ENCODE measurements at places on chromosomes 1 and 21.

- DNase-seq, result no peak
These were observed 188.2 kb downstream of the GRIK1 start for GRCh38 chr21:29751473-29752185.

- no peak for DNase-seq
These were observed 70.2 kb downstream of the DNM3 start for GRCh38 chr1:171911506-171911905.

- DNase-seq, result no peak
These were observed 486.3 kb downstream of the TTLL7 start for GRCh38 chr1:83512373-83513193.

DNA sequence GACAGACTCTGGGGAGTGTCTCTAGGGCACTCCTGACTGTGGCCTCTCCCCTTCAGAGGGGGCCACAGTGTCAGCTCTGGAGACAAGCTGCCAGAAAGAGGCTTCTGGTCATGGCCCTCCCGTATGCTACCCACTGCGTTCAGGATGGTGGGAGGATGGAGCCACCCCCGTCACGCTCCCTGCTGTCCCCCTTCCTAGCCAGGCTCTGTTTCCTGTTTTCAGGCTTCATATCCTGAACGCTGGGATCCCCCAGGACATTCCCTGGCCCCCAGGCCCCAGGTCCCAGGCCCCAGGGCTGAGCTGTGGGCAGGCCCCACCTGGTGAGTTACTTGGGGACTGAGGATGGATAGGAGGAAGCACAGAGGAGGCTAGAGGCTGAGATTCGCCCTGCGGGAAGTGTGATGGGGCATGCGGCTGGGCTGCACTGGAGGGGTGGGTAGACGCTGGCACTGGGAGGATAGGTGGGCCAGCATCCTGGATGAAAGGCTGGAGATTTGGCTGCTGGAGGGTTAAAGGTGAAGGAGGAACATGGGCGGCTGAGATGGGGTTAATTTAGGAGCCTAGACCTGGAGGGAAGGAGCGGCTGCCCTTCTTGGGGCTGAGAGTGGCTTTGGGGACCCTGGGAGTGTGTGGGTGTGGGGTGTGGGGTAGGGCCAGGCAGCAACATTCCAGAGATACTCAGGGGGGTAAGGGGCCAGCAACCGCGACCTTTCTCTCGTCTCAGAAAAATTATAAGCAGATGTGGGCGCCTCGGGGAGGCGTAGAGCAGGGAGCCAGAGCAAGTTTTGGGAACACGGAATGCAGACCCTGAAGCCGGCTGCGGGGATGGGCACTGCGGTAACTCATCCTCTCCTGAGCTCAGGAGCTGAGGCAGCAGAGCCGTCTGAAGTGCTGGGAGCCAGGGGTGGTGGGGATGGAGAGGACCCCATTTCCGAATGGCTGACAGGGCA, 8.7 kb downstream of the PEAR1 start:
- no peak for DNase-seq

GRCh38 chr1:206039046-206039973, 13.7 kb upstream of the RHEX start:
- DNase-seq, result no peak

DNA sequence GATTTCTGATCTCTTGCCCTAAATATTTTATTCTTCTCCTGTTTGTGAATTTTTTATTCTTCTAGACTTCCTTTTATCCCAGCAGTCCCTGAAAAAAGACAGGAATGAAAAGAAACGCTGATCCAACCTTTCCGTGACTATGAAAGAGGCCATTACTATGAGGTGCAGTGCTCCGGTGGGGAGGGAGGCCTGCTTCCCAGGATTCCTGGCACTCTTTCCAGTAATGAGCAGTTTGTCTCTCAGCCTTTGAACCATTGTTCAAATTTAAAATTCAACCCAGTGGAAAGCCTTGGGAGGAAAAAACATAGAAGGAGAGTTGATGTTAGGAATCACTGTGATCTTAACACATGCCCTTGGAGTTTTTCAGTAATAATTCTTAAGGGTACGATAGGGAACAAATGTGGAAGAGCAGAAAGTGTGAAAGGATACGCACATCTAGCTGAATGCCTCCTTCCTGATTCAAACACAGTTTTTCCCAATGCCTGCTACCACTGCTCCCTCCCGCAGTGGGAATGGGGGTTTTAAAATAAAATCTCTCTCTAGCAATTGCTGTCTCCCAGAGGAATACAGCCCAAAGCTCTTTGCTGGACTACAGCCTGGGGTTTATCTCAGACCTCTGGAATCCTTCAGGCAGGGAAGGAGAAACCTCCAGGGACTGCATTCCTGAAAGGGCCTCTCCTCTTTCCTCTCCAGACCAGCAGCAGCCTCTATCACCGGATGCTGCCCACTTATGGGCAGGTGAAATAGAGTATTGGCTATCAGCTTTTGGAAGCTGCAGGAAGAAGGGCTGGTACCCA, 6.1 kb downstream of the IER5 start:
- no peak for DNase-seq

DNA sequence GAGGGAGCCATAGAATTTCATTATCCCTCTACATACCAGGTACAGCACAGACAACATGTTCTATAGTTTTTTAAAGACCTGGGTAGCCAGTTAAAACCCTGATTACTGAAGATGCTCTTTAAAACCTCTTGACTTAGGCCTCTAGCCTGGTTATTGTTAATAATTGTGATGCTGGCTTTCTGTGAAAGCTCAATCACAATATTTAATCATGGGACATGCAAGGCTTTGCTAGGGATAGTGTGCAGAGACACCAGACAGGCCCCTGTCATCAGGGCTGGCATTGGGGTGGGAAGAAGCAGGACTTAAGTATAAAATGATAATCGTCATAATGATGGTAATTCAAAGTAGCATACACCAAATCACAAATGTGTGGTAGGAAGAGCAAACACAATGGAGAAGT, 274.4 kb downstream of the PTBP2 start:
- no peak for DNase-seq

GRCh38 chr1:224637936-224638335, 21.8 kb downstream of the CNIH3 start:
- no peak for DNase-seq

DNA sequence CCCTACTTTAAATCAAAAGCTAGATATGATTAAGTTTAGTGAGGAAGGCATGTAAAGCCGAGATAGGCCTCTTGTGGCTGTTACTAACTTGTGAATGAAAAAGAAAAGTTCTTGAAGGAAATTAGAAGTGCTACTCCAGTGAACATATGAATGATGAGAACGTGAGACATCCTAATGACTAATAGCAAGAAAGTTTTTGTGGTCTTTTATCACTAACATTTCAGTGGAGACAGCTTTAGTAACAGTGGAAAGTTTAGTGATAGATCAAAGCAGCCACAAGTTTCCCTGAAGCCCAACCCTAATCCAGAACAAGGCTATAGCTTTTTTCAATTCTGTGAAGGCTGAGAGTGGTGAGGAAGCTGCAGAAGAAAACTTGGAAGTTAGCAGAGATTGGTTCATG, 73.6 kb upstream of the LRRC8B start:
- DNase-seq, result no peak

- no peak for DNase-seq
These were observed 88.0 kb upstream of the ADAR start for GRCh38 chr1:154695985-154696384.

GRCh38 chr1:111904478-111905218, 84.8 kb downstream of the KCND3 start:
- DNase-seq, result no peak

GRCh38 chr1:161502641-161503393, 2.4 kb upstream of the FCGR2A start:
- no peak for DNase-seq

GRCh38 chr1:36790191-36790590, 244.1 kb downstream of the GRIK3 start:
- DNase-seq, result no peak

- DNase-seq, result no peak
These were observed 35.7 kb upstream of the EPS8L3 start for GRCh38 chr1:109799445-109799844.

DNA sequence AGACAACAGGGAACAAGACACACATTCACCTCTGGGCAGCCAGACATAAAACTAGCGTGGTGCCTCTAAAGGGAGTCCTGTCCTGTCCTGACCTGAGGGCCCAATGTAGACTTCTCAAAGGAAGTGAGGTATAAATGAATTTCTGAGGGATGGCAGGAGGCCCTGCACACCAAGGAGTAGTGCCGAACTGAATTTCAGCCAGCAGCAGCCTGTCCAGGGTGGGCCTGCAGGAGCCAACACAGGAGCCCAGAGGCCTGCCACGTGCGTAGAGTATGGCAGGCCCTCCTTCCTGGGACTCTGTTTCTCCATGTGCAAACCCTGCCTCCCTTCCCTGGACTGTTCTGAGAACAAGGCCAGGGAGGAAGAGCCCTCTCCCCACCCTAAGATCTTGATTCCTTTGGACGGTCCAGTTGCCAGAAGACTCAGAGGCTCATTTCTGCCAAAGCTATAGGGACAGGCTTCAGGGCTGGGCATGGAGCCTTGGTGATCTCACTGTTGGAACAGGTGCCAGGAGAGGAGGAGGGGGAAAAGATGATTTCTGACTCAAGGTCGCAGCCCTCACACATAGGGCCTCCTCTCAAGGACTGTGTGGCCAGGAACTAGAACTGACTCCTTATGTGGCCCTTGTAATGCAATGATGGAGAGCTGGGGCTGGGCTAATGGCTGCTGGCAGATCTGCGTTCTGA, 1.8 kb upstream of the FABP3 start:
- no peak for DNase-seq

DNA sequence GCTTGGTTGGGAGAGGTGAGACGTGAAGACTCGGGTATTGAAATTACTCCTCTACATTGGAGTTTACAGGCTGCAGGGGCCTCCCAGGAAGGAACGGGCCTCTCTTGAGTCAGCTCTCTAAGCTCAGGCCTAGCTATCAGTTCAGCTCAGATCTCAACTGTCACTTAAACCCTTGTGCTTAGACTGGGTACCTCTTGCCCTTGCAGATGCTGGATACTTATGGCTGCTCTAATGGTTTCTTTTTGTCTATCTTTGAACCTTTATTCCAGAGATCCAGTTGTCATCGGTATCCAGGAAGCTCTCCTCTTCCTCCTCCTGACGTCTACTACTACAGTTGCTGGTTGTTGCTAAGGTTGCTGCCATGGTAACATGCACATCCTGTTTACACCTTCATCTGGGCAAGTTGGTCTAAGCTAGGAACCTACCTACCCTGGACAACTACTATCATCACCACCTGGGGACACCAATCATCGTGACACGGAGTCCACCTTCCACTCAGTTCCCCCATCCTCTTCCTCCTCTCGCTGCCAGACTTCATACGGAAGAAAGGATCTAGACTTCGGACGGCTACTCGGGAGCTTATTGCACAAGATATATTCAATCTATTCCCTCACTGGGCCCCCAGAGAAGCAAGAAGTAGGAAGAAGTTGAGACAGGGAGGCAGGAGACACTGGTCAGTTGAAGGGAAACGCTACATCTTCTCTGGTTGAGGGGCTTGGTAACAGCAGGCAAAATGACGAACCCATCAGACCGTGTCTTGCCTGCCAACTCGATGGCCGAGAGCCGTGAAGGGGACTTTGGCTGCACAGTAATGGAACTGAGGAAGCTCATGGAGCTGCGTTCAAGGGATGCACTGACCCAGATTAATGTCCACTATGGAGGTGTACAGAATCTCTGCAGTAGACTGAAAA, 56.1 kb downstream of the ATP2B4 start:
- no peak for DNase-seq

- DNase-seq, result no peak
These were observed 40.3 kb downstream of the GPATCH2 start for GRCh38 chr1:217590598-217590997.

All from hypothalamus (tissue), 51 donors.